ENCODE measurements at places on chromosomes 12 and 14.

DNA sequence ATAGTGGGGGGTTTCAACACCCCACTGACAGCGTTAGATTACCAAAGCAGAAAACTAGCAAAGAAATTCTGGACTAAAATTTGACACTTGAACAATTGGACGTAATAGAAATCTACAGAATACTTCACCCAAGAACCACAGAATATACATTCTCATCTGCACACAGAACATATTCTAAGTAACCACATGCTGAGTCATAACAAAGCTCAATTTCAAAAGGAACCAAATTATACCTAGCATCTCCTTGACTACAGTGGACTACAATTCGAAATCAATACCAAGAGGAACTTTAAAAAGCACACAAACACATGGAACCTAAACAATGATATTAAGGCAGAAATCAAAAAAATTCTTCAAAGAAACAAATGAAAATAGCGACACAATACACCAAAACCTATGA, 871.6 kb upstream of the MDGA2 start:
- no peak for DNase-seq

- DNase-seq: no peak
Observed at GRCh38 chr12:63325757-63326156, 174.8 kb upstream of the AVPR1A start.

GRCh38 chr12:130591736-130592135, 124.4 kb downstream of the RIMBP2 start:
- DNase-seq: no peak

DNA sequence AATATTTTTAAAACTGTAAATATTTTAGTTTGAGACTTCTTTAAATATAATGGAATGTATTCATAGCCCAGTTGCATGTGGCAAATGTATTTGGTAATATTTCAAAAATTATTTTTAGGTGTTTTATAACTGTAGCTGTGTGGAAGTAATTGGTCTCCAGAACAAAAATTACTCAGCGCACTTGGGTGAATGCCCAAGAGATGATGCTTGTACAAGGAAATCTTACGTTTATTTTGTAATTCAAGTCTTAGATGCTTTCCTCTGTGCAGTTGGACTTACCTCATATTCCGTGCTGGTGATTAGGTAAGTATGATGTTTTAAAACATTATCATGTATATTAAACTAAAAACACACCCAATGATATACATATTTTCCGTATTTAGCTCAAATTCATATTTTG, 76.7 kb upstream of the SLCO1B1 start:
- DNase-seq: no peak

- no peak for DNase-seq
Observed at GRCh38 chr14:96247031-96247430, 9.0 kb upstream of the BDKRB1 start.

GRCh38 chr12:34033628-34034296, 11.5 kb downstream of the ALG10 start:
- no peak for DNase-seq

DNA sequence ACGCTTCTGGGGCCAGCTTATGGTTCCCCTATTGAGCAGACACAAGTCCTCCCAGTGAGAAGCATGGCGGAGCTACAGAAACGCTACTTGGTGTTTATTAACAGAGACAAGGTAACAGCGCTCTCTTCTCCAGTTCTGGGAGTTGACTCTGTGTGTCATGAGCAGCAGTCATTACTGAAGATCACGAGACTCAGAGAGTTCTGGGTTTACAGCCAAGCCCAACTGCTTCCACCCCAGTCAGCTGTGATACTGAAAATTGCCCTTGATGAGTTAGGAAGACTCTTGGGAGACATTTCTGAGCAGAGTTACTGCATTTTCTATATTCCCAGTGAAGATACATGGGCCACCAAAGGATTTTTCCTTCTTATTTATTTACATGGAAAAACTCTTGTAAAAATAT, 48.6 kb downstream of the CFAP251 start:
- no peak for DNase-seq

DNA sequence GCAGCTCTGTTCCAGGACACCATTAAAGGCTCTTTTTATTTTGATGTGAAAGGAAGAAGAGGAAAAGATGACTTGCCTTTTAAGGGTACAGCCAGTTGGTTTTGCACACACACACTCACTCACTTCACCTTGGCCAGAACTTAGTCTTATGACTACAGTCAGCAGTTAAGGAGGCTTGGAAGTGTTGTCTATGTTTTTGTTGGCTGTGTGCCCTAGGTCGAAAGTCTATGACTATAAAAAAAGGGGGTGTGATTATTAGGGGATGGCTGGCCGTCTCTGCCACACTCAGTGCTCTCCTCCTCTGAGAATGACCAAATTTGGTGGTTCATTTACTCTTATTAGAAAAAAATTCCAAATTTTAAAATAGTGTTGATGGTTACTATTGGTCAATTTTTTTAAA, 139.5 kb upstream of the OTX2 start:
- peak; percentile 69 for DNase-seq

- no peak for DNase-seq
Observed at GRCh38 chr12:113797535-113797868, 168.6 kb downstream of the RBM19 start.

GRCh38 chr12:40058721-40059190, 47.1 kb downstream of the SLC2A13 start:
- no peak for DNase-seq

DNA sequence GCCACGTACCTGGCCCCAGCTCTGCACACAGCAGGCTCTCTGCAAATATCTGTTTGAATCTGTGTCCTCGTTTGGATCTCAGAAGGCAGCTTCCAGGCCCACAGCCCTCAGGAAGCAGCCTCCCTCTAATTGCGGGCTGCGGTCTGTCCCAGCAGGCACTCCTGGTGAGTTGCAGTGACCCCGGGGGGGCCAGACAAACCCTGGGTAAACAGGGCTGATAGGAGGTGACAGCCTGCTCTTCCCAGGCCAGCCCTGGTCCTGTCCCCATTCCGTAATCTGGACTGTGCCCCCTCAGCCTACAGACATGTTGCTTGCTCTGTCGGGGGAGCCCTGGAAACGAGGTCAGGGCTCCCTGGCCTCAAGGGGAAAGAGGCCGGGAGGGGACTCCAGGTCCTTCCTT, 2.0 kb downstream of the FOXN4 start:
- DNase-seq: no peak

- DNase-seq: peak; percentile 55
Observed at GRCh38 chr12:122793685-122794106, 19.3 kb downstream of the CCDC62 start.

Data from kidney (tissue), 22 donors.